ENCODE measurements at places on chromosomes 2 and 18.

DNA sequence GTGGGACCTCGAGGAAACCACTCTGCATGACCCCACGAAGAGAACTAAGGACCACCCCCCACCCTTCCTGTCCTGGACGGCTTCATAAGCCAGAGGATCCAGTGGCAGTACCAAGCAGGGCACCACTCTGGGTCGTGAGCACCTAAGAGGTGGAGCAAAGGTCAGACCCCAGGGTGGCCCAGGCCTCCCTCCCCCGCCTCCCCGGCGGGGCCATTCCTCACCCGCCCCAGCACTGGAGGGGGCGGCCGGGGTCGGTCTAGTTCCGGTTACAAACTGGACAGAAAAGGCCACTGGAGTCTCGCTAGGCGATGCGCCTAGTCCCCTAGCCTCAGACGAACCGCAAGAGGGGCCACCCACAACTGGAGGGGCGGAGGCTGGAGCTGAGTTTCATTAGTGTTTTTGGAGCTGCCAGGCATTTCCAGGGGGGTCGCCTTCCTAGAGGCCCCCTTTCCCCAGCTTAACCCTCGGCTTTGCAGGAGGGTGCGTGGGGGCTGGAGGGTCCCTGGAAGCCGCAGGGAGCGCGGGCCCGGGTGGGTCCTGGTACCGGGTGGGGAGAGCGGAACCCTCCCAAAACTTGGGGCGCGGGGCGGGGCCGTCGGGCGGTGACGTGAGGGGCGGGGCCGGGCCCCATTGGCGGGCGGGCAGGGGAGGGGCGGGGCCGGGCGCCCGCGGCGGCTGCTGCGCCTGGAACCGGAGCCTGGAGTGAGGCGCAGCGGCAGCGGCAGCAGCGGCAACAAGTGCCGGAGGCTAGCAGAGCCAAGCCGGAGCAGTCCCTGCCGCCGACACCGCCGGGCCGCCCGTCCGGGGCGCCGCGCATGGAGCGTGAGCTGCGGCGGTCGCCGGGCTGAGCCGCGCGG is at the start of gene B3GNT2:
Gene B3GNT2, plus strand, starts transcription at position 695 of the 857 bp plus-strand sequence. CDS start 26,106 bp downstream, outside the sequence.
- DNase-seq: peak; percentile 86

DNA sequence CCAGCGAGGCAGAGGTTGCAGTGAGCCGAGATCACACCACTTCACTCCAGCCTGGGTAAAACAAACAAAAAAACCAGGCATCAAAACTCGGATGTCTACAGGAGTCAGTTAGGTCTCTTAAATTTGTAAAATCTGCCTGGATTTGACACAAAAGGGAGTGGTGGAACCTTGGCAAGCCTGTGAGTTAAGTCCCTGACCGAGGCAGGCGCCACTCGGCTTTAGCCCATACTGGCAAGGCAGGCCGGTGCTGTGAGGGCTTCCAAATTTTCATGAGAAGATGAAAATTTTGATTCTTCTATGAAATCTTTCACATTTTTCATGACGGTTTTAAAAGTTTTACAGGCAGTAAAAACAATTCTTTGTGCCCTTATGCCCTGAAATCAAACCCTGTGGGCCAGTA is 165.8 kb downstream of the FMNL2 start:
- DNase-seq: no peak

GRCh38 chr2:127826047-127826446 is 15.1 kb upstream of the WDR33 start:
- no peak for DNase-seq

- DNase-seq: no peak
These were observed 35.9 kb upstream of the MGAT5 start for GRCh38 chr2:134217924-134218323.

DNA sequence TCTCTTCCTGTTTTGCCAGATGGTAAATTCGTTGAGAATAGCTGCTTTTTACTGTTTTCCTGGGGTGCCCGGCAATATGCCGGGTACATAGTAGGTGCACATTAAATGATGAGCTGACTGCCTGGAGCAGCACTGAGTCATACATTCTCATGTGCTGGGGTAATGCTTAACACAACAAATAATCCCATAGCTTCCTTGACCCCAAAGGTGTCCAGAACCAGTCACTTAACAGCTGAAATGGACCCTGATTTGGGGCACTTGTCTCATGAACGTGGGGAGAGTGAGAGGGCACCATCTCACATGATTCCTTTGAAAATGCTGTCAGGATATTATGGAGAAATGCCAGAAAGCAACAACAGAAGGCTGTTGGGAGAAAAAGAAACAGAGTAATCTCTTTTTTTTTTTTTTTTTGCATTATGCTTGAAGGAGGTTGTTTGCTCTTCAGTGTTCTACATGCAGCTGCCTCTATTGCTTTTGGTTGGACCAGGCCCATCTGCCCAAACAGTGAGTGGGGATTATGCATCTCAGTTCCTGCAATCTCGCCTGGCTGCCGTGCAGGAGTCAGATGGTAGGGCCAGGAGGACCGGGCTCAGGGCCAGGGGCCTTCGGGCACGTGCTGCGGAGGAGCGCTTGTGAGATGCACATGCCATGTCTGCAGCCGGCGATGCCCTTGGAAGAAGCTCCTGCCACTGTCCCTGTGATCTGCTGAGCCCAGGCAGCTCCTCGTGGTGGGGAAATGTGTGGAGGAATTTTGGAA is 162.1 kb downstream of the SH3RF3 start:
- no peak for DNase-seq

Data from coronary artery (tissue), 2 donors.